ENCODE measurements at places on chromosomes 13 and 19.
A peak's percentile ranks its signal among the peaks of the same experiment; 100 is the strongest.

GRCh38 chr19:43688059-43688701 is 18.2 kb upstream of the PLAUR start:
- no peak for DNase-seq

- DNase-seq, result no peak
Observed at GRCh38 chr19:15635016-15635805, 5.5 kb upstream of the CYP4F3 start.

DNA sequence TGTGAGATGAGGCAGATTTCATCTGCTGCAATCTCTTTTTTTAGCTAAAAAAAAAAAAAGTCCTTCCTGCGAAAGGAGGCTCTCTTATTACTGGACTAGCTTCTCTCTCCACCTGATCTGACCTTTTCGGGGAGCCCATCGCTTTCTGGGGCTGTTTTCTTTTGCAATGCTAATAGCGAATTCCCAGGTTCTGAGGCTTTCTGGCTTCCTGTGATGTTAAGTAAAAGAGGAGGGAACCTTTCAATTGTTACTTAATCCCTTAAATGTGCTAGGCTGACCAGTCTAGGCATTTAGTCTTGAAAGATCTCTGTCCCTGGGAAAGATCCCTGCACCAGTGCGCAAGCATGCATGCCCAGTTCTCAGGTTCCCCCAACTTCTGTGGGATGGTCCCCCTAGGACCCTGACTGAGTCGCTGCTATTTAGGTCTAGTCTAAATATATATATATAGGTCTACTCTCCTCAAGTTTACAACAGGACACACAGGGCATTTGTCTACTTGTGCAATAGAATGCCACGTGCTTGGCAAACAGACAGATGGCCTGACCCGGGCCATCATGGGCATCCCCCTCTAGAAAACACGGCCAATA is 224.7 kb downstream of the ZNF536 start:
- no peak for DNase-seq

DNA sequence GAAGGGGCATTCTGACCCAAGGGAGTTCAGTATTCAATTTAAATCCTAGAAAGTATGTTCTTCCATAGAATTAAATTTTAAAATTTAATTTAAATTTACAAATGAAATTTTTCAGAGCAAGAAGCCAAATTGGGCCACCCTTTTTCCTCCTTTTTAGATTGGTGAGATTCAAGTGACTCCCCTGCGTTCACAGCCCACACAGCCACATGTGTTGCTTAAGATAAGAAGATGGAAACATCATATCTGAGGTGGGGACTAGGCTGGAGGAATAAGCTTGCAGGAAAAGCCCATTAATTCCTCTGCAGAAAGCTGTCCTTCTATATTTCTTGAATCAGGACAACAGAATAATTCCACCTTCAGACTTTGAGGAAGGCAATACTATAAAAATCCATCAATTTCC is 392.7 kb upstream of the ZNF507 start:
- DNase-seq, result no peak

- peak; percentile 60 for DNase-seq
Observed at GRCh38 chr19:8654591-8655339, 24.3 kb downstream of the NFILZ start.

- DNase-seq, result no peak
Observed at GRCh38 chr13:66933994-66934393, 296.1 kb downstream of the PCDH9 start.

- no peak for DNase-seq
Observed at GRCh38 chr13:45335397-45336024, 5.5 kb downstream of the TPT1 start.

DNA sequence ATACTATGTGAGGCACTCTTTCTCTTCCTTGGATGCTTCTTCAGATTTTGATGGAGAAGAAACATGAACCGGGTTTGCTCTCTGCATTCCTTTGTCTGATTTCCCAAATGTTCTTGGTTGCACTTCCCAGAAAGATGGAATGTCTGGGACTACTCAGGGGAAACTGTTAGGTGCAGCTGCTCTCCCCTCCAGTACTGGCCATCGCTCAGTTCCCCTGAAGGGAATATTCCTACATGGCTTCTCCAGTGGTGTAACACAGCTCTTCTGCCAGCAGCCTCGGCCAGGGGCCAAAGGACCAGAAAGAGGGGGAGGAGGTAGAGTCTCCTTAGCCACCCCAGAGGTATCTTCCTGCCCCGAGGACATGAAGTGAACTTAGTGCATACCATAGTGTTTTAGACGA is 33.5 kb upstream of the SPRY2 start:
- no peak for DNase-seq

DNA sequence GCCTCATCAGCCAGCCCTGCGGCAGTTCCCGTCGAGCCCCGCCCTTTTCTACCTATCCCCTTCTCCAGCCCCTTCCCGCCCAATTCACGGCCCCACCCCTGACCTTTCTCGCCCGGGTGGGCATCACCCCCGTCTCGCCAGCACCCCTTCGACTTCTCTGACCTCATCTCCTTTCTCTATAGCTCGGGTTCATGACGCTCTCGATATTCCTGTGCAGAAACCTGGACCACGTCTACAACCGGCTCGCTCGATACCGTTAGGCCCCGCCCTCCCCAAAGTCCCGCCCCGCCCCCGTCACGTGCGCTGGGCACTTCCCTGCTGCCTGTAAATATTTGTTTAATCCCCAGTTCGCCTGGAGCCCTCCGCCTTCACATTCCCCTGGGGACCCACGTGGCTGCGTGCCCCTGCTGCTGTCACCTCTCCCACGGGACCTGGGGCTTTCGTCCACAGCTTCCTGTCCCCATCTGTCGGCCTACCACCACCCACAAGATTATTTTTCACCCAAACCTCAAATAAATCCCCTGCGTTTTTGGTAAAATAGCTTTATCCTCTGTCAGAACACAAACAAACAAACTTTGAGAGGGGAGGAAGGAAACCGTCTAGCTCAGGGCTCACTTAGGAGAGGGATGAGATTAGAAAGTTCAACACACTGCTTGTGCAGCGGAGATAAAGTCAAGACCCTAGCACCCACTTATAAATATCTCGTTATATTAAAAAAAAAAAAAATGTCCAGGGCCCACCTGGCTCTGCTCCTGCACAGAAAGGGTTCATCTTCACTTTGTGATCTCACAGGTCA is 5.1 kb downstream of the CD37 start:
- no peak for DNase-seq

GRCh38 chr19:38666663-38667511 is 19.4 kb downstream of the ACTN4 start:
- DNase-seq, result peak; percentile 64

DNA sequence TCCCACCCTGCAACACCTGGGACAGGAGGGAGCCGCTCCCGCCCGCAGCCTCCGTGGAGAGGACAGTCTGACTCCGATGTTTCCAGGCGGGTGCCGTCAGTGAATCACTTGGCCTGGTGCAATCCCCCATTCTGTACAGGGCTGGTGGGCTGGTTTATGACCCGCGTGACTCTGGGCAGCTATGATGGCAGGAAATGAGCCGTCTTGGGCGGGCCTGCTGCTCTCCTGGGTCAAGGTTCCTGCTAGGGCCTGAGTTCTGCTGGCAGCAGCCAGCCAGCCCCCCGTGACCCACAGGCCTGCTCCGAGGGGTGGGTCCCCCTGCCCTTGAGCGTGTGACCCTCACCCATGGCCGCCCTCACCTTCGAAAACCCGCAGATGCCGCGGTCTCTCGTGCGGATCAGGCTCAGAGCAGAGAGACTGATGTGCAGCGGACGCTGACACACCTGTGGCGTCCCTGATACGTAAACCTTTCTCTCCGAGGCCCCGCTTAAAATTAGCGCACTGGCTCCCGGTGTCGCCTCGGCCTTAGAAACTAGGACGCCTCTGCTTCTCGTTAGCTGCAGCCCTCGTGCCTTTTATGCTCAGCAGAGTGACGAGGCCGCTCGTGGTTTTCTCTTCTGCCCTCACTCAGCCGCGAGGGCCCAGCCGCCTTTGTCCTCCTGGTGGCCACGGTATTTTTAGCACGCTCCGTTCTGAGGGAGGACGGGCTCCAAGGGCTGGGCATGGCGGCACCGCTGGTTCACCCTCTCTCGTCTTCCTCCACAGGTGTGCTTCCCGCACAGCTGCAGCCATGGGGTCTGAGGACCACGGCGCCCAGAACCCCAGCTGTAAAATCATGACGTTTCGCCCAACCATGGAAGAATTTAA is 63.4 kb downstream of the KDM4B start:
- DNase-seq, result no peak

DNA sequence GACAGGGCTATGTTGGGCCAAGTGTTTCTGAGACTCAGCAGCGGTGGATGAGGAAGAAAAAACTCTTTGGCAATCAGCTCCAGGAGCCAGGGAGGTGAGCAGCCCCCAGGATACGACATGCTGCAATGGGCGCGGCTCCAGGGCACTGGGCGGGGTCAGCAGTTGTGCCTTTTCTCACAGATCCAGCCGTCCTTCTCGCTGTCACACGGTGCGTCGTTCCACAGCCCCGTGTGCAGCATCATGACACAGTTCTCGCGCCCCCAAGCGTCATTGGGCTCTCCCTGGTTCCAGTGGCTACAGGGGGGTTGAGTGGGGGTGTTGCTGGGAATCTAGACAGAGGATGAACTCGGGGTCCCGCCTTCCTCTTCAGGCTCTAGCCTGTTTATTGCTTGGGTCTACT is 2.7 kb downstream of the CLEC4G start:
- no peak for DNase-seq

DNA sequence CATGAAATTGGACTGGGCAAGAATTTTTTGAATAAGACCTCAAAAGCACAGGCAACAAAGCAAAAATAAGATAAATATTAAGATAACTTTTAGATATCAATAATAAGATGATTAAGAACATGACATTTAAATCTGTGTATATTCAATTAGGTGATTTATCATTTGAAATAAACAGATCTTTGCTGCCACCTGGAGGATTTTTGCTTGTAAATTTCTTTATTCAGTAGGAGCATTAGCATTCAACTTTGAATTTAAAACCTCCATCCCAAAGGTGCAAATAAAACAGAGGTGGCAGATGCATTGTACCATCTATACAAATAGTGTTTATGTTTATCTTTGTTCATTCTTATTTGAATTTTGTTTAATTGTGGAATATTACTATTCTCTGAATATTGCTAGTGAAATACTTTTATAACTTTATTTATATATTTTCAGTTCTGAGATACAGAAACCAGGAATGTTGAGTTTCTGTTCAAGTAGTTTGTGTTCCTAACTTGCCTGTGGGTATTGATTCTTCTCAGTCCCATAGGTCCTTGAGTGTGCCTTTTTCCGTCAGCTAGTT is 20.9 kb downstream of the COG6 start:
- DNase-seq, result no peak

GRCh38 chr19:29660835-29661234 is 4.4 kb upstream of the PLEKHF1 start:
- DNase-seq, result no peak

DNA sequence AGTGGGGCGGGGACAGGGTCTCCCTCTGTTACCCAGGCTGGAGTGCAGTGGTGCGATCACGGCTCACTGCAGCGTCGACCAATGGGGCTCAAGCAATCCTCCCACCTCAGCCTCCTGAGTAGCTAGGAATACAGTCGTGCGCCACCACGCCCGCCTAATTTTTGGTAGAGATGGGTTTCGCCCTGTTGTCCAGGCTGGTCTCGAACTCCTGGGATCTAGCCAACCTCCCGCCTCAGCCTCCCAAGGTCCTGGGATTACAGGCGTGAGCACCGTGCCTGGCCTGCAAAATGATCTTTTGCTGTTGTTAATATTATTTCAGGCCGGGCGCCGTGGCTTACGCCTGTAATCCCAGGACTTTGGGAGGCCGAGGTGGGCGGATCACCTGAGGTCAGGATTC is 621 bp upstream of the TGDS start:
- no peak for DNase-seq

- DNase-seq, result no peak
Observed at GRCh38 chr13:112193463-112194166, 126.7 kb downstream of the SOX1 start.

DNA sequence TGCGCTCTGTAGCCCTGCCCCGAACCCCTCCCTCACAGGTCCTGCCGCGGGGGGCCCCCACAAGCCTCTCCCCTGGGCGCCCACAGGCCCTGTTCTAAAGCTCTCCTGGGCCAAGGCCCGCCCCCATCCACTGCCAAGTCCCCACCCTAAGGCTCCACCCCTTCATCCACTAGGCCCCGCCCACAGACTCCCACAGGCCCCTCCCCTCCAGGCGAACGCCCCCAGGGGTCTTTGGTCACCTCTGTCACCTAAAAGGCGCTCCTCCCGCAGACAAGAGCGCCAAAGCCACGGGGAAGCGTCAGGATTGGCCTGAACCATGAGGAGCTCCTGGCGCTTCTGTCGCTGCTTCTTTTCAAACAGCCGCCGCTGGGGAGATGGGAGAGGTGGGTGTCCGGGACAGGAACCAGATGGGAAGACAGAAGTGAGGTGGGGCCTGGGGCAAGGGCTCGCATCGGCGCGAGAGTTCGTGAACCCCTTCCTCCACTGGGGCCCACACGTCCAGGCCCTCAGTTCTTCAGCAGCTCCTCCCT is 2.3 kb downstream of the TULP2 start:
- DNase-seq, result peak; percentile 60

- DNase-seq, result no peak
Observed at GRCh38 chr19:52518646-52519045, 8.8 kb upstream of the ZNF808 start.

GRCh38 chr13:30401347-30401746 is 20.9 kb upstream of the UBE2L5 start:
- no peak for DNase-seq

- DNase-seq, result peak; percentile 56
Observed at GRCh38 chr19:2282062-2282861, at the start of gene PEAK3. PEAK3 (minus strand) TSS chr19:2282175; CDS start chr19:2280931, 1,244 bp downstream.

DNA sequence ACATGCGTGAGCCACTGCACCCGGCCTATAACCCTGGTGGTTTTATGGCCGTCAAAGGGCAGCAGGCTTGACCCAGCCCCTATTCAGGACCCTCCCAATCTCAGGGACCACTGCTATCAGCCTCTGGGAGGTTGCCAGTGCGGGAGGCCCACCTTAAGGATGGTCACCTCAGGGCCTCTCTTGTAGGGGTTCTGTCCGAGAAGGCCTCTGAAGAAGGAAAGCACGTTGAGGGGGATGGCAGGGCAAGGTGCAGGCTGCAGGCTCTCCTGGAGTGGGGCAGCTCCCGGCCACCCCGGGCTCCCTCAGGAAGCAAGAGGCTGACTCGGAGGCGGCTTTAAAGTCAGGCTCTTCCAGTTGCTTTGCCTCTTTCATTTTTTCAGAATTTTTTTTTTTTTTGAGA is 6.0 kb upstream of the GRTP1 start:
- DNase-seq, result no peak

DNA sequence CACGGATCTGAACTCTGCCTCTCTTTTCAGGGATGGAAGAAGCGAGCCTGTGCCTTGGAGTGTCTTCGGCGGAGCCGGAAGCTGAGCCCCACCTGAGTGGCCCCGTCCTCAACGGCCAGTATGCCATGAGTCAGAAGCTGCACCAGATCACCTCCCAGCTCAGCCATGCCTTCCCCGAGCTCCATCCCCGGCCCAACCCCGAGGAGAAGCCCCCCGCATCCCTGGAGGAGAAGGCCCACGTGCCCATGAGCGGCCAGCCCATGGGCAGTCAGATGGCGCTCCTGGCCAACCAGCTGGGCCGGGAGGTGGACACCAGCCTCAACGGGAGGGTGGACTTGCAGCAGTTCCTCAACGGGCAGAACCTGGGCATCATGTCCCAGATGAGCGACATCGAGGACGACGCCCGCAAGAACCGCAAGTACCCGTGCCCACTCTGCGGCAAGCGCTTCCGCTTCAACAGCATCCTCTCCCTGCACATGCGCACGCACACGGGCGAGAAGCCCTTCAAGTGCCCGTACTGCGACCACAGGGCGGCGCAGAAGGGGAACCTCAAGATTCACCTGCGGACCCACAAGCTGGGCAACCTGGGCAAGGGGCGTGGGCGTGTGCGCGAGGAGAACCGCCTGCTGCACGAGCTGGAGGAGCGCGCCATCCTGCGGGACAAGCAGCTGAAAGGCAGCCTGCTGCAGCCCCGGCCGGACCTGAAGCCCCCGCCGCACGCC is 71.5 kb downstream of the ZNF536 start:
- no peak for DNase-seq

GRCh38 chr13:30615481-30615865 is 2.2 kb upstream of the USPL1 start:
- DNase-seq, result no peak

Data from right kidney (tissue), 9 donors.